Cardiac fibroblast (primary cell): ENCODE measurements at places on chromosomes 4 and X.
A peak's percentile ranks its signal among the peaks of the same experiment; 100 is the strongest.

DNA sequence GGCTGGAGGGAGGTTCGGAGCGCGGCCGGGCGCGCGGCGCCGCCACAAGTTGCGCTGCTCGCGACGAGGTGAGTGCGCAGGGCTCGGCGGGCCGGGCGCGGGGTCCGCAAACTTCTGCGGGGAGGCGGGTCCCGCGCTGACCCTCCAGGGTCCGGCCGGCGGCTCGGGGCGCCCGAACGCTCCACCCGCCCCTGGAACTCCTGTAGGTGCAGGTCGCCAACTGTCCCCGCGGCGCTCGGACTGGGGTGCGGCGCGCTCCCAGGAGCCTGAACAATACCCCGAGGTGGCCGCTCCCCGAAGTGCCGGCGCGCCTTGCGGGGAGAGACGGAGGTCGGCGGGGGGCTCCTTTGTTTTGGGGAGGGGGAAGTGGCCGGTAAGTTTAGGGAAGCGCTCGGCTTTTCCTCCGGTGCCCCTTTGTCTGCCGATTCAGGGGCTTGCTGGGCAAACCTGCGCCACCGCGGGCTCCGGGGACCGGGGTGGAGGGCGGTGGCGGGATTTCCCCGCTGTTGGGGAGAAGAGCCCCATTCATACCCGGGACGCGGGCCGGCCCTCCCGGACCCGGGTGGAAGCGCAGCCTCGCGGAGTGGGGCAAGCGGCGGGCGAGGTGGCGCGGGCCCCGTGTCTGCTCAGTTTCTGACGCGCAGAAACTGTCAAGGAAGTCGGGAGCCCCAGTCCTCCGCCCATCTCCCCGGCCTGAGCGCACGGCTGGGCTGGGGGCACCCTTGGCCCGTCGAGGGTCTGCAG, 694 bp downstream of the TBL1X start:
- peak; percentile 6 for DNase-seq

DNA sequence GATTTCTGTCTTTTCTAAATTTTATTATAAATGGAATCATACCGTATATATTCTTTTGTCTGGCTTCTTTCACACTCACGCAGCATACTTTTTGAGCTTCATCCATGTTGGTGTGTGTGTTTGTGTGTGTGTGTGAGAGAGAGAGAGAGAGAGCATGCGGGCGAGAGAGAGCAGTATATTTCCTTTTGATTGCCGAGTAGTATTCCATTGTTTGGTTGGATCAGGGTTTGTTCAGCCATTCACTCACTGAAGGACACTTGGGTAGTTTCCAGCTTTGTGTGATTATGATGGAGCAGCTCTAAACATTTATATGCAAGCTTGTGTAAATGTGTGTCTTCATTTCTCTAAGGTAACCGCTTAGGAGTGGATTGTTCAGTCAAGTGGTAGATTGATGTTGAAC, 3.1 kb upstream of the L1CAM start:
- no peak for DNase-seq

- peak; percentile 27 for DNase-seq
Observed at GRCh38 chr4:109576462-109576861, 16.4 kb downstream of the MCUB start.

GRCh38 chrX:38170556-38170955, 50.1 kb downstream of the SRPX start:
- no peak for DNase-seq

GRCh38 chr4:113147498-113148111, 98.2 kb downstream of the ANK2 start:
- no peak for DNase-seq

DNA sequence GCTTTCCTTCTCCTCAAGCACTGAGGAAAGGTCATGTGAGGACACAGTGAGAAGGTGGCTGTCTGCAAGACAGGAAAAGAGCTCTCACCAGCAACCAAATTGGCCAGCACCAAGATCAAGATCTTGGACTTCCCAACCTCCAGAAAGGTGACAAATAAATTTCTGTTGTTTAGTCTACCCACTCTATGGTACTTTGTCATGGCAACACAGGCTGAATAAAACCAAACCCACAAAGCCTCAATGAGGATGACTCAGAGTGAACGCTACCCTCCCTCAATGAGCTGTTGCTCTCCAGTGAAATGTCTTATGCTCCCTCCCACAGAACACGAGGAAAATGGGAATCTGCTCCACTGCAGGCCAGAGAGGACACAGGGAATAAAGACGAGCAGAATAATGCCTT, 244.1 kb downstream of the RAB28 start:
- peak; percentile 27 for DNase-seq

DNA sequence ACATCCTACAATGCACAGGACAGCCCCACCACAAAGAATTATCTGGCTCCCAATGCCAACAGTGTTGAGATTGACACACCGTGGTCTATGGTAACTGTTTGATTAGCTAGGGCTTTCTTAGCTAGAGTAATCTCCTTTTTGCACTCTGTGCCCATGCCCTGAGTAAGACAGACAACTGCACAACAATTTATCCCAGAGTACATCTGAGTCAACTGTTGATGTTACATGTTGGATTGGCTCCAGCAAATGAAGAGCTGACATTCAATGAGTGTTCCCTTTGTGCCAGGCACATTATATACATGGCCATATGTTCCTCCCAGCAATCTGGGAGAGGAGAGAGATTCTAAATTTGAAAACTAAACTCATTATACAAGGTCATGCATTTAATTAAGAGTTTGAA, 3.9 kb upstream of the FAM9C start:
- DNase-seq, result peak; percentile 73
